ENCODE measurements at places on chromosomes 13 and 19. TPM values are rescaled to one million over a fixed set of nuclear protein-coding genes. Genes with fewer than 3 reads are reported as not detected.
A peak's percentile ranks its signal among the peaks of the same experiment; 100 is the strongest.

The EDNRB gene
- total RNA-seq, result 17.6 TPM

- peak; percentile 80 for DNase-seq
Measured at GRCh38 chr19:38683393-38684077, 36.1 kb downstream of the ACTN4 start.

The GGN gene
- not detected for total RNA-seq

The SDHAF1 gene
- total RNA-seq, result 135 TPM

DNA sequence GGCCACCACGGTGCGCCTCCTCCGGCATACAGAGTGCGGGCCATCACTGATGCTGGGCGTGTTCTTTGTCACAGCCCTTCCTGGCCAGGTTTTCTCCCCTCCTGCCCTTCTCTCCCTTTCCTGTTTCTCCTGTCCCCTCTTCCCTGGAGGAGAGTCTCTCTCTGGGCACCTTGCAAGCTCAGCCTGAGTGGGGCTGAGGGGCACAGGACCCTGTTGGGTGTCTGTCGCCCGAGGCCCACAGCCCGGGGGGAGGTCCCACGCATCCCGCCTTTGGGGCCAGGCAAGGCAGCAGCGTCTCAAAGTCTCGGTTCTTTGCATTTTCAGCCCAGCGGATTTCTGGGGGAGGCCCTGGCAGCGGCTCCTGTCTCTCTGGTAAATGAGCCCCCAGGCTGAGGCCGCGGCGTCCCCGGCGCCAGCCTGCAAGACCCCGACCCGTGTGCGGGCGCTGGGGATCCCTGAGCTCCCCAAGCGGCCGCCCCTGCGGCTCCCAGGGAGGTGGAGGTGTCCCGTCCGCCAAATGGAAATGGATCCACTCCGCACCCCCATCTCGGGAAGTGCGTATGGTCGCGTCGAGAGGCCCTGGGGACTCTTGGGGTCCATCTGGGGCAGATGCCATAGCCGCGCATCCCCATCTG, 47.2 kb downstream of the COMP start:
- DNase-seq, result no peak

DNA sequence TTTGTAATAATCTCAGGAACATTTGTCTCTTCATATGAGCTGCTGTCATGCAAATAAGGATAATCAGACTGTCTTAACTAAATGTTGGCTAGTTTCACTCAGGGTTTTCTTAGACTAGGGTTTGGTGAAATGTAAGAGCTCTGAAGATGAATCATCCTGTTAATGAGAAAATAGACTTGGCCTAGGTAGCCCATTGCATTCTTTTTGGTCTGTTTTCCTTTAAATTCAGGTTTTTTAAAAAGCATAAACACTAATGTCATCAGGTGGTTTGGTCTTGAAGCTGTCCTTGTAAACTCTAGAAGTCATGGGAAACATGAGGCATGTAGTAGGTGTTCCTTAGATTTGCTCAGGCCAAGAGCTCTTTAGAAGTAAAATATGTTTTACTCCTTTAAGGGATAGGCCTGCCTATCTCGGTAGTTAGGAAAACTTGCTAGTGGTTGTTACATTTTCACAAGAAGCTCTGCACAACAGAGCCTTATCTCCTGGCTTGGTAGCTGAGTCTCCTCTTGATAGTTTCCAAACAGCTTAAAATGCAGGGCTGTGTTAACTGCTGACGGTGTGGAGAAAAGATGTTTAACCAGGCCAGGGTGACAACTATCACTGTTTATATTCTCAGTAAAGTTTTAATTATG, 62.0 kb upstream of the C1QTNF9B start:
- DNase-seq, result no peak

DNA sequence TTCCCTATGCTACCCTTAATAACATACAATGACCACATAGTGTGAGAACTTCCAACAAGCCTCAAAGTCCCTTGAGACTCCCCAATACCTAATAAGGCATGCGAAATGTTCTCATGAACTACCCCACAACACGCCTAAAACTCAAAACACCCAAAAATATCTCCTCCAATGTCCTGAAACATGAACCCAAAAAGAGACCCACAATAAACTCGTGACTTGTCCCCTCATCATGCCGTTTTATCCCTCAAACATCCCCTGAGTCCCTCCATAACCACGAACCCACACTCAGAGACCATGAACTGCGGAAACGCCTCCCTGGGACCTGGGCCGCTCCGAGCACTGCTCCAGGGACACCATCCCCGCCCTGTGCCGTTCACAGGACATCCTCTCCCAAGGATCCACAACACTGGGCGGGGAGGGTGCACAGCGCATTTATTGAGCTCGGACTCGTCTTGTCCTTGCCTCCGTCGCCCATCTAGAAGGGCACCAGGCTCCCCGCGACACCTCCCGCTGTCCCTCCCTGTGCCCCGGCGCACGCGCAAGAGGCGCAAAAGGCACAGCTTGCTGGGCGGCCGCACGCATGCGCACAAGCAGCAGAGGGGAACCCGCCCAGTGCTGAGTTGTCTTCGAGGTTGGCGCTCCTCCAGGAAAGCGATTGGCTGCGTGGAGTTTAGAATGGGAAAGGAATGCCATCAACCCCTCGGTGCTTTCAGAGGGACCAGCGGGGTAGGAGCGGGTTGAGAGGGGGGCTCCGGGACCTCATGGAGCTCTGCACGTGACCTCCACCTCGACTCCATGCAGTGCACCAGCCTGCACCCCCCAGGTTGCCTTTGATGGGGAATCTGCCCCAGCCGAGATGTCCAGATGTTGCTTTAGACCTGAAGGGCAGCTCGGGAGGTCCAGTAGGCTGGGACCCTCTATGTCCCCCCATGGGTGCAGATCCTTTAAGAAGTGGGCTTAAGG, 8.8 kb downstream of the FXYD3 start:
- peak; percentile 97 for DNase-seq

The ZFP82 gene
- 7.8 TPM for total RNA-seq

GRCh38 chr19:30227661-30228112, 144.5 kb upstream of the ZNF536 start:
- peak; percentile 70 for DNase-seq

DNA sequence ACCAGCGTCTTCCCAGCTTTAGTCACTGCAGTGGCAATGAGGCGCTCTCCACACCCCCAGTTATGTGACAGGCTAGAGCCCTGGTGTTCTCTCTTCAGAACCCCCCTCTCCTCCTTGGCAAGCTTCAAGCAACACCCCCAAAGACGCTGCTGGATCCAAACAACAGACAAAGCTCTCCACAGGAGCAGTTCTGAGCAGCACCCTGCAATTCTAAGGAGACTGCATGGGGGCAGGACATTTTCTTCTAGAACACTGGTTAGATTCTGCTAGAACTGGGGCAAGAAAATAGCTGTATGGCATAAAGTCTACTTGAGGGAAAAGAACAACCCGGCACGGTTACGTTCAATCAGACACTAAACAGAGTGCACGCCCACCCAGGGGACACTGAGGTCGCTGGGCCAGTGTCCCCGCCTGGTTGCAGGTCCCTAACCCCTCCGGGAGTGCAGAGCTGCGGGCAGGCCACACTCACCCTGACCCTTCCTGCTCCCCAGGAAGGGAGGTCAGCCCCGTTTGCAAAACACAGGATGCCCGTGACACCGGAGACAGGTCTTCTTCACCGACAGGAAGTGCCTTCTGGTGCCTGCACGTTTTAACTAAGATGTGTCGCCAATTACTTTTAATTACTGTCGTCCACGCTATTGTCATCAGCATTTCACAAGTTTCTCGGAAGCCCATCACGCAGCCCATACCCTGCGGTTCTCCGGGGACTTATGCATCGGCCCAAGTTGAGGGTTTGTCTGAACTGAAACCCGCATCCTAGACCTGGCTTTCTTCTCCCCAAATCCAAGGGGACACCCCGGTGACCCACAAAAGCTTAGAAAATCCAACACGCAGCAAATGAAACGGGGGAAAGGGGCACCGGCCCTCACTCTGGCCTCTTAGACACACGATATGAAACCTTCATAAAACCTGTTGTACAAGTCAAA, 943 bp downstream of the GJB6 start:
- DNase-seq, result no peak

DNA sequence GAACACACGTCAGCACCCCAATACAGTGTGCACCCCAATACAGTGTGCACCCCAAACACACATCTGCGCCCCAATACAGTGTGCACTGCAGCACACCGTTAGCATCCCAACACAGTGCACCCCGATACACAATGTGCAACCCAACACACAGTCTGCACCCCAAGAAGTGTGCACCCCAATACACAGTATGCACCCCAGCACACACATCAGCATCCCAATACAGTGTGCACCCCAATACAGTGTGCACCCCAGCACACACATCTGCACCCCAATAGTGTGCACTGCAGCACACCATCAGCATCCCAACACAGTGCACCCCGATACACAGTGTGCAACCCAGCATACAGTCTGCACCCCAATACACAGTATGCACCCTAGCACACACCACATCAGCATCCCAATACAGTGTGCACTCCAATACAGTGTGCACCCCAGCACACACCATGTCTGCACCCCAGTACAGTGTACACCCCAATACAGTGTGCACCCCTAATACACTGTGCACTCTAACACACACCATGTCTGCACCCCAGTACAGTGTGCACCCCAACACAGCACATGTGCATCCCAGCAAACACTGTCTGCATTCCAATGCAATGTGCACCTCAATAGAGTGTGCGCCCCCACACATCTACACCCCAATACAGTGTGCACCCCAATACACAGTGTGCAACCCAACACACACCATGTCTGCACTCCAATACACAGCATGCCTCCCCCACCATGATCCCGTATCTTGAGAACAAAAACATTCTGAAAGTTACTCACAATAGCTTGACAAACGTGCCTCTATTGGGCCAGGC, 855 bp upstream of the CARS2 start:
- no peak for DNase-seq

The PPP1R15A gene
- 22.1 TPM for total RNA-seq

The CD209 gene
- total RNA-seq, result 6.4 TPM

The MYO1F gene
- total RNA-seq, result 13.2 TPM
